Thoracic aorta (tissue), 2 donors: ENCODE measurements at places on chromosomes 13 and 19.

GRCh38 chr19:47110521-47111005 is 3.0 kb downstream of the ZC3H4 start:
- no peaks in the 10 kb centered on the region for H3K27me3 ChIP-seq
- peaks cover 52% of the 10 kb centered on the region for H3K4me1 ChIP-seq
- no peak for DNase-seq
- peak overlapping the region; percentile 98 for H3K4me3 ChIP-seq
- H3K27ac ChIP-seq = peak overlapping the region; percentile 100

DNA sequence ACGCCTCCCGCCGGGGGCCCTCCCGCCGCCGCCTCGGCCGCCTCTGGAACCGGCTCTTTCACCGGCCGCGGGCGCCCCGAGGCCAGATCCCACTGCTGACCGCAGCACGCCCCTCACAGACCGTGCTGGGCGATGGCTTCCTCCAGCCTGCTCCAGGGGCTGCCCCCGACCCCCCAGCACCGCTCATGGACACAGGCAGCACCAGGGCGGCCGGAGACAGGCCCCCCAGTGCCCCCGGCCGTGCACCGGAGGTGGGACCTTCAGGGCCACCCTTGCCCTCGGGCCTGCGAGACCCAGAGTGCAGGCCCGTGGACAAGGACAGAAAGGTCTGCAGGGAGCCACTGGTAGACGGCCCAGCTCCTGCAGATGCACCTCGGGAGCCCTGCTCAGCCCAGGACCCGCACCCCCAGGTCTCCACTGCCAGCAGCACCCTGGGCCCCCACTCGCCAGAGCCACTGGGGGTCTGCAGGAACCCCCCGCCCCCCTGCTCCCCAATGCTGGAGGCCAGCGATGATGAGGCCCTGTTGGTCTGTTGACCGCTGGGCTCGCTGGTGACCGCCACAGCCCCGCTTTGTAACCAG is 13.0 kb downstream of the LRP3 start:
- peaks cover 5% of the 10 kb centered on the region for H3K36me3 ChIP-seq
- H3K4me1 ChIP-seq = no peaks in the 10 kb centered on the region
- H3K4me3 ChIP-seq = no peak overlapping the region
- no peak for DNase-seq
- H3K27me3 ChIP-seq = no peaks in the 10 kb centered on the region

GRCh38 chr13:112078879-112079531 is 12.1 kb downstream of the SOX1 start:
- no peaks in the 10 kb centered on the region for H3K4me1 ChIP-seq
- no peaks in the 10 kb centered on the region for H3K36me3 ChIP-seq
- H3K27ac ChIP-seq = no peak overlapping the region
- H3K27me3 ChIP-seq = peaks cover 5% of the 10 kb centered on the region
- no peak overlapping the region for H3K4me3 ChIP-seq

GRCh38 chr13:42807866-42808265 is 26.5 kb downstream of the FAM216B start:
- no peaks in the 10 kb centered on the region for H3K36me3 ChIP-seq
- H3K4me1 ChIP-seq = no peaks in the 10 kb centered on the region
- H3K27ac ChIP-seq = no peak overlapping the region
- no peaks in the 10 kb centered on the region for H3K27me3 ChIP-seq
- H3K4me3 ChIP-seq = no peak overlapping the region

GRCh38 chr13:112668924-112669323 is 20.9 kb upstream of the ATP11A start:
- DNase-seq = no peak
- no peaks in the 10 kb centered on the region for H3K36me3 ChIP-seq
- H3K27ac ChIP-seq = no peak overlapping the region
- no peaks in the 10 kb centered on the region for H3K4me1 ChIP-seq
- H3K27me3 ChIP-seq = no peaks in the 10 kb centered on the region
- no peak overlapping the region for H3K4me3 ChIP-seq

GRCh38 chr13:105937451-105937850 is 598.0 kb downstream of the EFNB2 start:
- no peaks in the 10 kb centered on the region for H3K27me3 ChIP-seq
- H3K27ac ChIP-seq = no peak overlapping the region
- H3K4me3 ChIP-seq = no peak overlapping the region
- no peak for DNase-seq
- H3K4me1 ChIP-seq = no peaks in the 10 kb centered on the region

- DNase-seq = no peak
- no peaks in the 10 kb centered on the region for H3K27me3 ChIP-seq
- H3K27ac ChIP-seq = no peak overlapping the region
- no peaks in the 10 kb centered on the region for H3K36me3 ChIP-seq
- no peak overlapping the region for H3K4me3 ChIP-seq
These were observed 141.7 kb upstream of the SERP2 start for GRCh38 chr13:44231786-44232516.

GRCh38 chr13:72931311-72931710 is 127.5 kb upstream of the KLF5 start:
- peak overlapping the region; percentile 28 for H3K4me3 ChIP-seq
- peaks cover 5% of the 10 kb centered on the region for H3K4me1 ChIP-seq
- no peak overlapping the region for H3K27ac ChIP-seq
- peaks cover 3% of the 10 kb centered on the region for H3K36me3 ChIP-seq
- H3K27me3 ChIP-seq = no peaks in the 10 kb centered on the region
- DNase-seq = no peak

- peaks cover 8% of the 10 kb centered on the region for H3K36me3 ChIP-seq
- no peaks in the 10 kb centered on the region for H3K27me3 ChIP-seq
- peaks cover 59% of the 10 kb centered on the region for H3K4me1 ChIP-seq
- DNase-seq = no peak
These were observed 867 bp downstream of the WBP4 start for GRCh38 chr13:41061914-41062837.

GRCh38 chr19:17022738-17023137 is 3.9 kb downstream of the CPAMD8 start:
- no peak for DNase-seq
- peaks cover 3% of the 10 kb centered on the region for H3K4me1 ChIP-seq
- H3K4me3 ChIP-seq = no peak overlapping the region
- no peak overlapping the region for H3K27ac ChIP-seq

DNA sequence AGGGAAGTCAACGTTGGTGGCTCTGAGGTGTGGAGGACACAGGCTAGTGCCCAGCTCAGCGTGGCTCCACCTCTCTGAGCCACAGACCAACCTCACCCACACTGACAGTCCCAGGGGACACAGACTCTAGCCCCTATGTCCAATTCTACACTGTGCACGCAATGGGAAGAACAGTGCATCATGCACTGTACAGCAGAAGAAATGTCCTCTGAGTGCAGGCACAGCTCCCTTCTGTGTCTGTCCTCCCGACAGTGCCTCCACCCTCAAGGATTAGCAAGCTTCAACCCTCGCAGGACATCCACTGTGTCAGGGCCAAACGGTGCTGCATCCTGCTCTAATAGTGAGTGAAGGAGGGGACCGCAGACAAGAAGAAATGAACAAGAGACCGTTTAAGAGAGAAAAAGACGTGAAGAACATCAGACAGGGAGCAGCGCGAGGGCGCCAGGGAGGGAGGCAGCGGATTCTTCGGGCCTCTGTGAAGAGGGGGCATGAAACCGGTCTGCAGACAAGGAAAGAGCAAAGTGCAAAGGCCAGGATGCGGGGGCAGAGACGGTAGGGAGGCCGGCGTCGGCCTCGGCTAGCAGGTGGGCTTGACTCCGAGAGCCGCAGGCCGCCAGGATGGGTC is 681 bp downstream of the ZNF837 start:
- H3K27me3 ChIP-seq = no peaks in the 10 kb centered on the region
- H3K27ac ChIP-seq = peak overlapping the region; percentile 81
- H3K4me3 ChIP-seq = peak overlapping the region; percentile 83
- H3K36me3 ChIP-seq = no peaks in the 10 kb centered on the region
- DNase-seq = no peak
- H3K4me1 ChIP-seq = peaks cover 13% of the 10 kb centered on the region

DNA sequence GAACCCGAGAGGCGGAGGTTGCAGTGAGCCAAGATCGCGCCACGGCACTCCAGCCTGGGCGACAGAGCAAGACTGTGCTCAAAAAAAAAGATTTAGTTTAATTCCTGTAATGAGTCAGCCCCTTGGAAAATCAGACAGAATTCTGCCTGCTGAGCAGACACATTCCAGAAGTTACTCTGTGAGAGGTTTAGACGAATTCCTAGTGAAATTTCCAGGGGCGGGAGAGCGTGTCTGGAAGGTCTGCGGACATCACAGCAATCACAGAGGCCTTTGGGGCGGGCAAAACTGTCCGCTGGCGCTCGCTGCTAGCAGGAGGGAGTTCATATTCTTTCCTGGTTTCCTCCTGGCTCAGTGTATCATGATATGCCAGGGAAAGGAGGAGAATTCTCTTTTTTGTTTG is 17.5 kb downstream of the MISP start:
- H3K36me3 ChIP-seq = no peaks in the 10 kb centered on the region
- no peaks in the 10 kb centered on the region for H3K27me3 ChIP-seq
- no peak overlapping the region for H3K27ac ChIP-seq
- H3K4me1 ChIP-seq = peaks cover 7% of the 10 kb centered on the region
- H3K4me3 ChIP-seq = peak overlapping the region; percentile 22

GRCh38 chr13:67408798-67409197 is 178.7 kb upstream of the PCDH9 start:
- H3K4me3 ChIP-seq = no peak overlapping the region
- no peaks in the 10 kb centered on the region for H3K27me3 ChIP-seq
- H3K4me1 ChIP-seq = no peaks in the 10 kb centered on the region
- no peak overlapping the region for H3K27ac ChIP-seq
